ENCODE measurements at places on chromosomes 13 and 19.
A peak's percentile ranks its signal among the peaks of the same experiment; 100 is the strongest.

DNA sequence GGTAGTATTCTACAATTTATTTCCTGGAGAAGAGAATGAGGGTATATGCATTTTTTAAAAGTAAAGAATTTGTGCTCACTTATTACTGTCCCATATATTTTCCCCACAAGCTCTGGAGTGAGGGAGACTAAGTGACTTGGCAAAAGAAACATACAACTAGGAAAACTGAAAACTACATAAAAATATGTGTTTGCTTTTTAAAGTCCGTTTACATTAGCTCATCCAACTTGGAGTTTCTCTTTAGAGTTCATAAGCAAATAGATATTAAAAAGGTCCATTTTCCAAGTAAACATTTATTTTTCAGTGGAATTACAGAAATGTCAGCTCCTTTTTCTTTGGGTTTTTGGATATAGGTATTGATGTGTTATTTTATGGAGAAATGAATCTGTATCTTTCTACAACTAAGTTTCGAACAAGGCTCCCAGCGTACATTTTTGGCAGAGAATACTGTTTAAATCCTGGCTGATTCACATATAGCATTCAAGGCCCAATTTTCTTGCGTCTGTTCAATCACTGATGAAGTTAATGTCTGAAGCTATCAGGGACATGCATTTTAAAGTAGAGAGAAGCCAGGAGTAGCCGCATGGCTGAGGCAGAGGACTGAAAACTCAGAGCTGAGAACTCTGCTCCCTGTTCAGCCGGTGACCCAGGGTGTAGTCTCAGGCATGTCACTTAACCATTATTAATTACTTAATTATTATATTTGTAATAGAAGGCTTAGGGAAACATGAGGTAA lies 729.4 kb downstream of the EFNB2 start:
- no peak for DNase-seq

DNA sequence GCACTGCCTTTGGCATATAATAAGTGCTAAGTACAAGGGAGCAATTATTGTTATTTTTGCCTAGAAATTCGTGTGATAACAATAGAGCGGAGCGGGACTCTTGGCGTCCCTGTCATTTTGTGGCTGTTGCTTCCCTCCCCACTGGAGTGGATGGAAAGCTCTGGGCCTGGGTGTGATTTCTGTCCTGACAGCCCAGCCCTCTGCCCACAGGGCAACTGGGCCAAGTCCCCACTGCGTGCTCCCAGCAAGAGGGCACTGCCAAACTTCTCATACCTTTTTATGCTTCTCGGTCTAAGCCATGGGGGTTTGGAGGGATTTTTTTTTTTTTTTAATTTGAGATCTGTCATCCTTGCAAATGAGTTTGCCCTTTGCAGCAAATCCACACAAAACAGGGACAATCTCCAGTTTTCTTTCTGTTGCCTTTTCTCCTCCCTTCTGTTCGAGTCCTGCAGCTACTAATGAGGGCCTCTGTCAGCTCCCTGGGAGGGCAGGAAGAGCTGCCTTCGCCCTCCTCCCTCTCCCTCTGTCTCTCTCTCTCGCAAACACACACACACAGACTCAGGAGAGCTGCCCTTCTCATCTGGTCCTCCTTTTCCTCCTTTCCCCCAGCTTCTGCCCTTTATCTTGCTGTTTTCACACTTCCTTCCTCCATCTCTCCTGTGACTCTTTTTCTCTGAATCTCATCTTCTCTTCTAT lies 103.9 kb downstream of the DNAJC15 start:
- DNase-seq: no peak

DNA sequence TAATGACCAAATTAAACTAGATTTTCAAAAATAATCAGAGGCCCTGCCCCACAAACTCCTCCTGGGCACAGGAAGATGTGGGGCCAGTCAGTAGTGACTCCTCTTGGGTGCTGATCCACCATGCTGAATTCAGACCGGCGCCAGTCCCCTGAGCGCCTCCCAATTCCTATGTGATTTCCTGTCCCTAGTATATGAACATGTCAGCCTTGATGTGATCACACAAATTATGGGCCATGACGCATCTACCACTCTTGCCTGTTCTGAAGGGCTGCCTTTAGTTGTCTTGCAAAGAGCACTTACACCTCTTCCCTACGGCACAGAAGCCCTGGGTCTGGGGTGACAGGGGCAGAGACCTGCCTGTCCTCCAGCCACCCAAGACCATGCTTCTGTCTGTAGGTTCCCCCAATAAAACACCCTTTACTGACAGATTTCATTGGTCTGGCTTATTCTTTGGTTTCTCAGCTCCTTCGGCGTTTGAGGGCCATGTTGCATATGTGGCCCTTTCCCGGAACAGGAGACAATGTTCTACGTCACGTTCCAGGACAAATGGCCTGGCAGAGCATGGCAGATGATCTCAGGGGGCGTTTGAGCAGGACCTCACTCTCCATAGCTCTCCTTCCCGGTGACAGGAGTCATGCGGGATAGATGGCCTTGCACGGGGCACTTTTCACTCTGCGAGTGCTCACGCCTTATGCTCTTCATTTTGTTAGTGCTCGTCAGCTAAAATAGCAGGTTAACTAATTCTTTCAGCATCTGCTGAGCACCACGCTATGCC lies 5.6 kb upstream of the ATP11A start:
- peak; percentile 51 for DNase-seq

DNA sequence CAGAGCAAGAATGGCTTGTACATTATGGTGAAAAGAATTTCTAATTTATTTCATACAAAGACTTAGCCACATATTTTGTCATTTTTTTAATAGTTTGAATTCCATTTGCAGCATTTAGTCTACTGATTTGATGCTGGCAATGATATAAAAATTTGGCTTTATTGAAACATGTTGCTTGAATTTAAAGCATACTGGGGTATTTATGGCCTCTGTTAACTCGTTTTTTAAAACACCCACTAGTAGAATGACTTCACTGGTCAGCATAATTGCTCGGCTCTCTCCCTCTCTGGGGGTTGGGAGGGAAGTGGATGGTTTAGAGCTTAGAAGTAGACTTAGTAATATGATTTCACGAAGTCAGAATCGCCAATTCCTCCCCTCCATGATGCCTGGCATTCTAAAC lies 354.9 kb upstream of the HTR2A start:
- no peak for DNase-seq

- no peak for DNase-seq
Measured at GRCh38 chr19:16296713-16297112, 27.9 kb upstream of the KLF2 start.

- no peak for DNase-seq
Measured at GRCh38 chr19:41755328-41755913, at the start of gene CEACAM6. Gene CEACAM6 (plus strand): TSS chr19:41755530. CDS start chr19:41755639, 109 bp downstream.

GRCh38 chr13:21149568-21149967 lies 26.8 kb downstream of the SKA3 start:
- DNase-seq: no peak

Data from activated CD8-positive, alpha-beta memory T cell treated with anti-CD3 and anti-CD28 coated beads for 24 hours (primary cell).